ENCODE measurements at places on chromosomes 12 and 14.

- DNase-seq: no peak
Measured at GRCh38 chr12:9943240-9943639, 11.1 kb upstream of the CLEC2A start.

- no peak for DNase-seq
Measured at GRCh38 chr14:24681056-24681455, 47.1 kb upstream of the GZMB start.

DNA sequence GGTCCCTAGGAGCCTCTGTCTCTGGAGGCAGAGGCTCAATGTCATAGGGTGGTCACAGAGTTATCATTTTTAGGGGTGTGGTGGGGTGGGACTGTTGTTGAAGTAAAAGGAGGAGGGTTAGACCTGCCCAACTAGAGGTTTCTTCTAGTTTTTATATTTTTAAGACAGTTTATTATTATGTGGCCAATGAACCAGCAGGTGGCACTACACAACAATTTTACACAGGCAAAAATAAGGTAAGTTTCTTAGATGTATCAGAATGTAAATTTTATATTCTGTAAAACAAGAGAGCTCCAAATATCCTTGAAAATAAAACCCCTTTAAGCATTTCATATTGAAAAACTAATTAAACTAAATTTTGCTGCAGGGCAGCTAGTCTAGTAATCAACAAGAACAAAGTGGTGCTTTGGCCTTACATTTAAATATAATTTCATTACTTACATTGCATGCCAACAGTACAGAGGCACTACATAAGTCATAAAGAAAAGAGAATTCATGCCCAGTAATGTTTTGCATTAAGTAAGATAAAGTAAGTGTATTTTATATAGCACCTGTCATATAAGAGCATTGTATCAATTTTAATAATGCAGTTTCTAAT, 22.2 kb upstream of the OVCH1 start:
- no peak for DNase-seq

- DNase-seq: no peak
Measured at GRCh38 chr14:91098591-91098990, 15.3 kb upstream of the DGLUCY start.

DNA sequence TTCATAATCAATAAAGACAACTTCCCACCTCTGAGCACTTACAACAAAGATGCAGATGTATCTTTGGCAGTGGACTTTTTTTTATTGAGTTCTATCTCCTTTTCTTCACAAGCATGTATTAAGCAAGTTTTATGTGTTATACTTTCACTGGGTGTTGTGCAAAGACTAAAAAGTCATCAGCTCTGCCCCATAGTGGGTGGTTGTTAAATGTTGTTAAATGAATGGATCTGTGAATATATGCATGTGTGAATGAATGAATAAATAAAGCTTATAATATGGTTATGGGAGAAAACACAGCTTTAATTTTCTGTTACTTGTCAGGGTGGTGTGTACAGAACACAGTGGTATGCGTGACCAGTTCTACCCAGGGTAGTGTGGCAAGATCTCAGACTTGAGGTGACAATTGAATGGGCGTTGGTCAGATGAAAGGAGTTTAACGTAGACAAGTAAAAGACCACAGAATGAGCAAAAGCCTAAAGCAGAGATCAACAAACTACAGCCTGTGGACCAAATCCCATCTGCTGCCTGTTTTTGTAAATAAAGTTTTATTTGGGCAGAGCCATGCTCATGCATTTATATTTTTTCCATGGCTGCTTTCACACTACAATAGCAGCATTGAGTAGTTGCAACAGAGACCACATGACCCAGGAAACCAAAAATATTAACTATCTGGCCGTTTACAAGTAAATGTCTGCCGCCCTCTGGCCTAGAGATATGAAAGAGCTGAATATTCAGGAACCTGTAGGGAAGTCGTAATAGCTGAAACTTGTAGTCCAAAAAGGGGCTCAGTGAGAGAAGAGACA, 207.4 kb upstream of the EEA1 start:
- DNase-seq: no peak

DNA sequence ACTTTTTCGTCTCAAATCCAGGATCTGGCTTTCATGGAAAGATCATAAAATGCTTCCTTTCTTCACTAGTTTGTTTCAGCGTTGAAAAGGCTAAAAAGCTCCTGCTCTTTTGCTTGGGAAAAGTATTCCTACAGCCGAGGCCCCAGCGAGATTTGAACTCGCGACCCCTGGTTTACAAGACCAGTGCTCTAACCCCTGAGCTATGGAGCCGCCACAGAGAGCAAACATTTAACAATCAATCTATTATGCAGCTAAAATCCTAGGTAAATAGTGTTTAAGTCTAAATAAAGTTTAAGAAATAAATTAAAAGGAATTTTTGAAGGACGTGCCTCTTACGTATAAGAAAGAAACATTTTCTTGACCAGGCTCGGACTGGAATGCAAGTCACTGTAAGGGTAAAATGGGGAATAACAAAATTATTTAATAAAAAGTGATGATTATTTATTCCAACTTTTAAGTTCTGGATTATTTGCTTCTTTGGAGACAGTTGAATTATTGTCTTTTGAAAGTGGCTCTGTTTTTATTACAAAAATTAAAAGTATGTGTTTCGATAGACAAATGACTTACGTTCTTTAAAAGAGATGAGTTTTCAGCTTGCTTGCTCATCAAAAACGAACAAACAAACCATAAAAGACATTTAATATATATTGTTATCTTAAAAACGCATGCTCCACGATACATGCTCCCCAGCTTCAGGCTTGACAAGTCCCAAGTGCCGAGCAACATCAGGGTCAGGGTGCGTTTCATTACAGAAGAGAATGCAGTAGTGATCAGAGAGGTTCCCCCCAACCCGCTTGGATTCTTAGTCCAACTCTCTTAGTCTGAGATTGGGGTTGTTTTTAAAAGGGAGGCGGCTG, 10.2 kb downstream of the OR6S1 start:
- no peak for DNase-seq

- DNase-seq: no peak
Measured at GRCh38 chr14:73269729-73270531, 32.6 kb downstream of the PAPLN start.

- DNase-seq: no peak
Measured at GRCh38 chr14:71918955-71919354, 13.3 kb upstream of the RGS6 start.

DNA sequence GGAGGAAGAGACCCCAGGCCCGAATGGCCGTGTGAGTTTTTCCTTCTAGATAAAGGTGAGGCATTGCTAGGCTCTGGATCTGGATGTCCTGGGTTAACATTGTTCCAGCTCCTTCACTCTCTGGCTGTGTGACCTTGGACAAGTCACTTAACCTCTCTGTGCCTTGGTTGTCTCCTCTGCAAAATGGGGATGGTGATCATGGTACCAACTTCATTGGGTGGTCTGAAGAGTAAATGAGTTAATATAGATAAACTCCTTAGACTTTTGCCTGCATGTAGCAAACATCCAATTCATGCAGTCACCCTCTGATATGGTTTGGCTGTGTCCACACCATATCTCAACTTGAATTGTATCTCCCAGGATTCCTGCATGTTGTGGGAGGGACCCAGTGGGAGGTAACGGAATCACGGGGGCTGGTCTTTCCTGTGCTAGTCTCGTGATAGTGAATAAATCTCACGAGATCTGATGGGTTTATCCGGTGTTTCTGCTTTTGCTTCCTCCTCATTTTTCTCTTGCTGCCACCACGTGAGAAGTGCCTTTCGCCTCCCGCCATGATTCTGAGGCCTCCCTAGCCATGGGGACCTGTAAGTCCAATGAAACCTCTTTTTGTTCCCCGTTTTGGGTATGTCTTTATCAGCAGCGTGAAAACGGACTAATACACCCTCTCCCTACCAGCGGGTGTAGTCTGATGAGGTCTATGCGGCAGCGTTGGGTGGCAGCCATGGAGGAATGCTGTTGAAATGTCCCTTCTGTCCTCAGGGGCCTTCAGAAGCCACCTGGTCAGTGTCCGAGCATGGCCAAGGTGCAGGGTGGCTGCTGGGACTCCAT, 256.1 kb downstream of the GLT1D1 start:
- no peak for DNase-seq

- DNase-seq: no peak
Measured at GRCh38 chr14:81784084-81784483, 250.4 kb upstream of the SEL1L start.

- no peak for DNase-seq
Measured at GRCh38 chr14:24607081-24607480, 2.4 kb downstream of the GZMH start.

GRCh38 chr12:67741270-67741669, 92.7 kb downstream of the DYRK2 start:
- no peak for DNase-seq

DNA sequence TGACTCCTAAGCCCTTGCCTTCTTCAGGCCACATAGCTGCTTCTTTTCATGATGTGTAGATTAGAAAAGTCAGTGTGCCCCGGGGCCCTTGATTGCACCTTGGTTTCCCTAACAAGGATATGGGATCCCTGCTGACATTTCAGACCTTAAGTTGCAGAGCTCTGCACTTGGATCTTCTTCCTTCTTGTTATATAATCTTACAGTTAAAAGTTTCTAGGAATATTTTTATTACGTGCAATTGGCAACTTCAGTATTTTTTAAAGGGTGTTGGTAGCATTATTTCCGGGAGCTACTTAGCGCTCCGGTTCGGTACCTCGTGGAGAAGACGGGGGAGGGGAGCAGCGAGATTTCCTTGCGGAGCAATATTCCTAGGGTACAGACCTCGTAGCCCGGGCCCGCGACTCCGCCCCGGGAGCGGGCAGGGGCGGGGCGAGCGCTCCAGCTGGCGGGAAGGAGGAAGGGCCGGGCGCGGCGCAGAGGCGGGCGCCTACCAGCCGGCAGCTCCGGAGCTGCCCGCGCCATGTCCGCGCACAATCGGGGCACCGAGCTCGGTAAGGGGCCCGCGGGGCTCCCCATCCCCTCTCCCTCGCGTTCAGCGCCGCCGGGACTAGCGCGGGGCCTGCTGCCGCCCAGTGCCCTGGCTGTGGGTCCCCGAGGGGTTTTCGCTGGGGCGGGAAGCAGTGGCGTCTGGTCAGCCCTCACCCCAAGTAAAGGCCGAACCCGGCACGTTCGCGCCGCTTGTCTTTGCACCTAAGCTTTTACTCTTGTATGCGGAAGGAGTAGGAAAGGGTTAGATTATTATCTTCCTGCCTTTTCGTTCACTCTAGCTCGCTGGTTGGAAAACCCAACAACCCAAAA, at the start of gene DERA:
TSS of gene DERA (plus strand) at position 469 of the 858 bp plus-strand sequence. CDS start at position 521, 52 bp downstream.
- DNase-seq: peak; percentile 18

DNA sequence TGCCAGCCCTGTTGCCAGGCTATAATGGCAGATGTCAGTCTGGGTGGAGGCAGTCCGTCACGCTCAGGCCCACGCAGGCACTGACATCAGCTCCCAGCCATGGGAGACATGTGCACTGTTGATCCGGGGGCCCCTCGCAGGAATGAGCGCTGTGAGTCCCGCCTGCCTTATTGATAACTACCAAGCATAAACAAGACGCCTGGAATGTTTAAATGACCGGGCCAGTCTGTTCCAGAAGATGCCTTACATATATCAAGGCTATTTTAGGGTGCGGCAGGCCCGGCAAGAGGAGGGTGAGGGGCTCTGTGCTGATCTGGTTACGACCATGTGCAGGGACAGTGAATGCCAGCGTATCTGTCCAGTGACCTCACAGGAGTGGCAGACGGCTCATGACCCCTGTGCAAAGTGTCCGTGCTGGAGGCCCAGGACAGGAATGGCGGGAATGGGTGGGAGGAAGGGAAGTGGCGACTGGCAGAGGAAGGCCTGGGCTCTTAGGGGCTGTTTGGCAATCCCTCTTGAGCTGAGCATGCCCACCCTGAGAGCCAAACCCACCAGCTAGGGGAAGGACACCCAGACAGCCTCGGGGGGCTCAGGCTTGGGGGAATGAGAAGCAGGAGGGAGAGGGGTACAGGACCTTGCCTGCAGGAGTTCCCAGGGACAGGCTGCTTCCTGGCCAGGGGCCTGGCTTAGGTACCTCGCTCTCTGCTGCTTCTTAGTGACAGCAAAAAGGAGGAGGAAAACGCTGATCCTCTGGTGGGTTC, 49.3 kb downstream of the DLK1 start:
- DNase-seq: no peak

- no peak for DNase-seq
Measured at GRCh38 chr12:124040291-124040690, 67.3 kb downstream of the ZNF664 start.

GRCh38 chr12:43196268-43196907, 355.6 kb downstream of the ADAMTS20 start:
- no peak for DNase-seq

DNA sequence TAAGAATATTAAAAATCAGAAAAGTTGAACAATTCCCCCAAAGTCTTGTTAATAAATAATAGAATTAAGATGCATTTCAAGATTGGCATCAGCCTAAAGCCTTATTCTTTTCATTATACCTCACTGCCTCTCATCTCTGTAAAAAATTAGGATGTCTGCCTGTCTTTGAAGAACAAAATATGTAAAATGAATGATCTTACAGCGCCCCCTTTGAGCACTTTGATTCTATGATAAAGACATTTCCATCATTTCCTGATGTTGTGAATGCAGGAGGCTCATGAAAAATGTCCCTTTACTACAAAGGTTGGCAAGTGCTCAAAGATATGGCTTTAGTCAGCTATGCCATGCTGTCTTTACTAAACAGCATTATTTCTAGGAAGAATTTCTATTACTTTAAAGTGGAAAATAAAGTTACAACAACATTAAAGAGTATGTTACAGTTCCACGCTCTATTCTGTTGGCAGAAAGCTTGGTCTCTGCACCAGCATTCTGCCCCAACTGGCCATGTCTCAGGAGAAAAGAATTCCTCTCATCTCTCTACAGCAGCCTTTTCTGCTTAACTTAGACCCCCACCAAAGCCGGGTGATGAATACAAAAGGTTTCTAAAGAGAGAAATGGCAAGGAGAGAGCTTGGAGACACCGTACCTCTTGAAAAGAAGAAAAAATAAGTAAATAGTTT, 95.1 kb downstream of the LLPH start:
- no peak for DNase-seq

DNA sequence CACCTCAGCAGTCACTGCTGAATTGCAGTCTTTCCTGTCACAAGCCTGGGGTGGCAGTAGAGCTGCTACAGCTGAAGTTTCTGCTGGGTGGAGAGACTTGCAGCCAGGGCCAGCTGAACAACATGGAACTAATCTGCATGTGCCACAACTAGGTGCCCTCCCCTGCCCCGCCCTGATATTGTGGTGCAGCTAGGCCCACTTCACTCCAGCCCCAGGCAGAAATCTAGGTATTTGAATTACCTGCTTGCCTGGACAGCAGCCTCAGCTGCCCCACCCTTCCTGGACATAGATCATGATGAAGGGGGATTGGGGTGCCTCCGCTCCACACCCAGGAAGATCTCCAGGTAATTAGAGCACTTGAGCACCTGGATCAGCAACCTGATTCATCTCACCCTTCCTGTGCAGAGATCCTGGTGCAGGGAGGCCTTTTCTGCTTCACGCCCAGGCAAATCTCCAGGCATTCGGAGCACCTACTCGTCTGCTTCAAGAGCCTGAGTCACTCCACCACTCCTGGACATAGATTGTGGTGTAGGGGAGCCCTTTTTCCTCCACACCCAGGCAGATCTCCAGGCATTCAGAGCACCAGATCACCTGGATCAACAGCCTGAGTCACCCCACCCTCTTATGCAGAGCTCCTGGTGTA, 477.0 kb downstream of the SOX5 start:
- no peak for DNase-seq

GRCh38 chr12:101759396-101760047, 20.3 kb upstream of the SYCP3 start:
- no peak for DNase-seq

GRCh38 chr12:49296836-49297694, 2.1 kb downstream of the PRPH start:
- DNase-seq: no peak

GRCh38 chr14:105474483-105475268, at the start of gene CRIP2:
CRIP2 (plus strand) TSS chr14:105474821; CDS start chr14:105474863, 42 bp downstream.
- no peak for DNase-seq

- DNase-seq: no peak
Measured at GRCh38 chr12:1380171-1380851, 214.1 kb downstream of the FBXL14 start.

- DNase-seq: no peak
Measured at GRCh38 chr14:85247071-85247470, 282.9 kb upstream of the FLRT2 start.
